ENCODE measurements at places on chromosomes 4 and X.

DNA sequence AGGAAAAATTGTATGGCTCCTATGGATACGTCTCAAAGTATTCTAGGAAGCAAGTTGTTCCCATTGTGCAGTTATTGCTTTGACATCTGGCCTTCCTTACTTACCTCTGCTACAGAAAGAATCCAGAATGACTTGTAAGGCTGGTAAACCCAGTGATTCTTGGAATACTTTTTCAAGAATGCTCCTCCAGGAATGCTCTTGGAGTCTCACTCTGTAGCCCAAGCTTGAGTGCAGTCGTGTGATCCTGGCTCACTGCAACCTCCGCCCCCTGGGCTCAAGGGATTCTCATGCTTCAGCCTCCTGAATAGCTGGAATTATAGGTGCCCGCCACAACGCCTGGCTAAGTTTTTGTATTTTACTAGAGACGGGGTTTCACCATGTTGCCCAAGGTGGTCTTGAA lies 38.1 kb downstream of the GAB1 start:
- no peak for DNase-seq

- DNase-seq = no peak
Measured at GRCh38 chrX:45954026-45954425, 591.2 kb downstream of the ZNF674 start.

GRCh38 chr4:155530290-155530689 lies 136.4 kb upstream of the GUCY1A1 start:
- no peak for DNase-seq

GRCh38 chrX:45198706-45199105 lies 2.0 kb downstream of the DIPK2B start:
- no peak for DNase-seq

DNA sequence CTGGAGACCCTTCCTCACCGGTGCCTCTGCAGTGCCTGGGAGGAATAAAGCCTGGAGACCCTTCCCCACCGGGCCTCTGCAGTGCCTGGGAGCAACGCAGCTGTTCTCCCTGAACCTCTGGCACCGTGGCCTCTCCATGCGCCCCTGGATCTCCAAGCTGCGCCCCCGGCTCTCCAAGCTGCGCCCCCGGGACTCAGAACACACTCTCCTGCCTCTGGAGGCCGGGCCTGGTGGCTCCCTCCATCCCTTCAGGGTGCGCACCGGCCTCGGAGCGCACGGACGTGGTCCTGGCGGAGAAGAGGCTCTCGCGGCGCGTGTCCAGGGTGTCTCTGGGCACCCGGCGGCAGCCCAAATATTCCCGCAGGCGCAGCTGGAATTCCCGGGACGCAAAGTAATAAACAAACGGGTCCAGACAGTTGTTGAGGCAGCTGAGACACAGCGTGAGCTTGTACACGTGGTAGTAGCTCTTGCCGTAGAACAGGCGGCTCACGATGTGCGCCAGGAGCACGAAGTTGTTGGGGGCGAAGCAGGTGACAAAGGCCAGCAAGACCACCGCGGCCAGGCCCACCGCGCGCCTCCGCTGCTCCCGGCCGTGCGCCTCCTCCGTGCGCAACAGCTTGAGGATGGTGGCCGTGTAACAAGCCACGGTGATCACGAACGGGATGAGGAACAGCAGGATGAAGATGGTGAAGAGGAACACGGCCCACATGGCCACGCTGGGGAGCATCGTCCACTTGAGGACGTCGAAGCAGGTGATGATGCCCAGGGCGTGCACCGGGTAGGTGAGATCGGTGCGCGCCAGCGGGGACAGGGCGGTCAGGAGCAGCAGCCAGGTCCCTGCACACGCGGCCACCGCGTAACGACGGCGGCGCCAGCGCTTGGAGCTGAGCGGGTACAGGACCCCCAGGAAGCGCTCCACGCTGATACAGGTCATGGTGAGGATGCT lies 12.8 kb upstream of the ASMTL start:
- no peak for DNase-seq

DNA sequence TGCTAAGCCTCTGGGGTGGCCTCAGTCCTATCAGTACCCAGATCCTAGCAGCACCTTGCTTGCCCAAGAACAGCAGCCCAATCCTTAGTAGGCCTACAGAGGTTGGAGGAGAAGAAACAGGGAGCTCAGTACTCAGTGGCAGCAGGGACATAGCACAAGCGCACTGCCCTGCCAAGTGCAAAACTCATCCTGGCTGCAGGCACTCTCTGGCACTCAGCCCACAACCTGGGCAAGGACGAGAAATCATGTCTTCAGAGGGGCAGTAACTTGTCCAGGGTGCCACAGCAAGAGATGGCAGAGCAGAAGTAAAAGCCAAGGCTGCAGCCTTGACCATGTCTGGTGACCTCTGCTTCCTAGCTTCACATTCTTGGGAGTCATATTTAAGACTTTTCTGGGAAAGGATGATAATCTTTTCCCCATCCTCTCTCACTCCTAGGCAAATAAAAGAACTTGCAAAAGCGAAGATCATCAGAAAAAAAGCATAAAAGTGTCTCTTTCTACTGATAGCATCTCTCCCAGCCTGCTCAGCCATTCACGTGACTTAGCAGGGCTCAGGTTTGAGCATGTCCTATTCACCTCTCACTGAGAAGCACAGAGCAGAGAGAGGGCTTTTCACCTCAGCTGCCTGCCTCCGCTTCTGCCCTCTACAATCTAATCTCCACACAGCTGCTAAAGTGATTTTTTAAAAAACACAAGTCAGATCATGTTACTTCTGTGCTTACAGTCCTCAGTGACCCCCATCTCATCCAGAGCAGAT lies 37.2 kb upstream of the MAGEA4 start:
- no peak for DNase-seq

DNA sequence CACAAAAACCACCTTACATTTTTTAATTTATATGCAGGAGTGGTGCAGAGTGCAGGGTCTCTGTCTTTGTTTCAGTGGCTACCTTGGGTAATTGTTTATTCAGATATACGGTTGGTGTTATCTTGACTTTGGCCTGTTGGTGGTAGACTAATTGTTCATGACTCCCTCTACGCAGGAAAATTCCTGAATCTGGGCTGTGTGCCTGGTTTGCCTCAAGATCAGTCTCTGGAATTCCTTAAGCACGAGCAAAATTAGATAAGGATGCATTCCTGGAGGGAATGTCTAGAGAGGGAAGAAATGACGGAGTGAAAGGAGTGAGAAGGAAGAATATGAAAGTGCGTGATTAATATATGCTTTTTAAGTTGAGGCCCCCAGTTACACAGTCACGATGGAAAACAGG lies 576.9 kb upstream of the PCDH10 start:
- no peak for DNase-seq

DNA sequence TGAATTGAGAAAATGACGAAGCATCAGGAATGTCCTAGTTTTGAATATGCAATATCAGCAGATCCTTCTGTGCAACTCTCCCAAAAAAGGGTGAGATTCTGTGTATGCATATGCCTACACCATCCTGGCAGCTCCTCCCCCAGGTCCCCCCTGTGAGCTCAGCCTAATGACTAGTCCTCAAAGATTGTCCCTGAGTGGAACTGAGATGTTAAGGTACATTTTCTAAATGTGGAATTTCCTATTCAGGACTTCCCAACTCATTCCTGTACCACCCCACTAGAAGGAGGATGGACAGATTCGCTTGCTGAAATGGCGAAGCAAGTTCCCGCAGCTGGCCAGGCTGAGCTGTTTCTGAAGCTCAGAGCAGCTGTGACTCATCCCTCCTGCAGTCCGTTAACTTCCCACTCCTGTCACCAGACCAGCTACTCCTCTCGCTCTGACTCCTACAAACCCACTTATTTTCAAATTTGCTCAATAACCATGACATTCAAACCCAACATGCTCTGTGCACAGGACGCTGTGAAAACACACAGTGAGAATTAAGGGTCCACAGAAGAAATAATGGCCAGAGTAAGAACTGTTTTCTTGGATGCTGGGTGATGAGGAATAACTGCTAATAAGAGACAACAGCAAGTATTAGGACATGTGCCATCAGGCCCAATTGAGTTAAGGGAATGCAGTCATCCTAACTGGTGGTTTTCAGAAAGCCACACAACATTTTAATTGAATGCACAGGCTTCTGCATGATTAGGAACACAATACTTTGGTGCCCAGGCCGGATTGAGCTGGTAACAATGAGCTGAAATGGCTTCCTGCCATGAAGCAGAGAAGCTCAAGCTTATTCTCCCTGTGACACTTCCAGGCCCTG lies 40.0 kb upstream of the IRF2 start:
- DNase-seq = no peak

DNA sequence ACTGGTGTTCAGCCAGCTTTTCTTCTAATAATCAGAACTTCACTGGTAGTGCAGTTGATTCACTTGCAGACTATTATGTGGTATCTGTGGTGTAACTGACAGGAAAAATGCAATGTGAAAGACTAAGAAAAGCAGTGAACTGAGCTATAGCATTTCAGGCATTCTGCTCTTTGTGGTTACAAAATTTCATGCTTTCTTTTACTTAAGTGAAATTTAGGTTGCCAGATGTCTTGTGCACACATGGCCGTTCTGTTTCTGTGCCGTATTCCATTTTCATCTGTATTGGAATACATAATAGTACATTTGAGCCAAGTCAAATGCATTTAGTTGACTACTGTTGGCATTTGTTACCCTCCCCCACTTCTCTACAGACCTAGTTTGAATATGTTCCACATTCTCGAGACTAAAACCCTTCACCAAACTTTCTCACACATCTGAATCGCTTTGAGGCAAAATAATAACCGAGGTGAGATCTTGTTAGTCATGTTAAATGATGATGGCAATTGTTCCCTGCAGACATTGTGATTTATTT lies 8.2 kb downstream of the RTL3 start:
- DNase-seq = no peak

- DNase-seq = no peak
Measured at GRCh38 chr4:140826701-140827027, 70.5 kb upstream of the TBC1D9 start.

DNA sequence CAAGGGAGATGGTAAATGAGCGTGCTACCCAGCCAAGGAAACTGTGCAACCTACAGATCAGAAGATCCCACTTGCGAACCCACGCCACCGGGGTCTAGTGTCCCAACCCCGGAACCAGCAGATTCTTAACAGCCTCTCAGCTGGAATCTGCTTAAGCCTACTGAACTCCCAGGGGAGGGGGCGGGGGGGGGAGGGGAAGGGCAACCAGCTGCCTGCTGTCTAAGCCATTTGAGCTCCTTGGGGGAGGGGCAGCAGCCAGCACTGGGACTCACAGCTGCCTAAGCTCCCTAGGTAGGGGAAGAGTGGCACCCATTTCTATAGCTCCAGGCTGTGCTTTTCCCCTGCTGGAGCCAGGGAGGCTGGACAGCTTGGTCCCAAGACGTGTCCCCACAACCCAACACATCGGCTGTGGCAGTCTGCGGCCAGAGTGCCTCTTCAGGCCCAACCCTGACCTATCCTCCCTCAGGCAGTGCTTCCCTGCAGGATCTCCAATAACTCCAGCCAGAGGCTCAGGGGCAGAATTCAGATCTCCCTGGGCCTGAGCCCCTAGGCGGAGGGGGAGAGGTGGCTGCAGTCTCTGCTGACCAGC lies 289.2 kb downstream of the LDB2 start:
- no peak for DNase-seq

- no peak for DNase-seq
Measured at GRCh38 chr4:8427761-8428287, 12.7 kb downstream of the ACOX3 start.

GRCh38 chr4:88975958-88976774 lies 80.8 kb downstream of the FAM13A start:
- DNase-seq = no peak

GRCh38 chrX:105648732-105649131 lies 173.6 kb upstream of the NRK start:
- no peak for DNase-seq

- DNase-seq = no peak
Measured at GRCh38 chr4:12645732-12646131, 838.4 kb downstream of the RAB28 start.

DNA sequence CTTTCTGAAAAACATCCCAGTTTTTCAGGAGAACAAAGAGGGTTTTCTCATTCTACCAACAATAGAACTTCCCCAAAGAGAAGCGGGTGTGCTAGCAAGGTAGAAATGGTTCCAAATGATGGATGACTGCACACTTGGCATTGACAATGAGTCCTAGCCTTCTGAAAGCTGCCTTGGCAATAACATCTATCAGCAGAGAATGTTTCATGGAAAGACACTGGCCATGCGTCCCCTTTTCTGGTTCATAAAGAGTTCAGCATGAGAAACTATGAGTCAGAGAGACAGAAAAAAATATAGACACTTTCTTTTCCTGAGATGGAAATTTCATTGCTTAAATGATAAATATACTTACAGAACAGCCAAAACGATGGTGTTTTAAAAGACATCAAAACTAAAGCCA lies 236.9 kb upstream of the PRKX start:
- DNase-seq = no peak

DNA sequence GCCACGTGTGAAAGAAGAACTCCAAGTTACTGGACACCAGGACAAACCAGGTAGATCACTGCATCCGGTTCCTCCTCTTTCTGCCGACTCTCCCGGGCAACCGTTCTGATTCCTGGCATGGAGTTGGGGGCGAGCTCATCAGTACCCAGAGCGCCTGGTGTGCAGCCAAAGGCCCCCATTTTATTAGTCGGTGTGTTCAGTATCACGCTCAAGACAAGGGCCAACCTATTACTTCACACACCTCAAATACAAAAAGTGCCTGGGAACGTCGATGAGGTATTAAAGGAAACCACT lies 2.8 kb upstream of the CTBP1 start:
- DNase-seq = no peak

- peak; percentile 62 for DNase-seq
Measured at GRCh38 chr4:121189326-121190215, 25.4 kb upstream of the TNIP3 start.

DNA sequence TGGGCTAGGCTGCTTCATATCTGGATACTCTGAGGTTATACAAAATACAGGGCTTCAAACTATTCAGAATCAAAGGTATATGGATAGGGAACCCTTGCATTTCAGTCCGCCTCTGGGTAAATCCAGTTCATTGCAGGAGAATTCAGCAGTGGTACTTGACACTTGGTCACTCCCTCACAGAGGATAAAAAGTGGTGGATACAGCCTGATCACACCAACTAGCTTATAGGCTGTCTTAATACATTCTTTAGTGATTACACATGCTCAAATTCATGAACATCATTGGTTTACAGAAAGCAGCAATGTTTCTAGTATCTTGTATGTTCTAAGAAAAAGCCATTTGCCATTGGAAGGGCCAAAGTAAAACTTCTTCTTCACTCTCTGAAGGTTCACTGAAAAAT lies 104.8 kb upstream of the PDE5A start:
- DNase-seq = no peak

All from central memory CD4-positive, alpha-beta T cell (primary cell).